ENCODE measurements at places on chromosomes 7 and 10. TPM values are rescaled to one million over a fixed set of nuclear protein-coding genes. Genes with fewer than 3 reads are reported as not detected.

- DNase-seq = no peak
These were observed 38.4 kb downstream of the CARD11 start for GRCh38 chr7:3005257-3005656.

- no peak for DNase-seq
These were observed 37.3 kb downstream of the CDH23 start for GRCh38 chr10:71433768-71434744.

GRCh38 chr7:155531681-155532080 is 14.7 kb downstream of the CNPY1 start:
- no peak for DNase-seq

Gene DGKI
- 1.4 TPM for total RNA-seq

- no peak for DNase-seq
These were observed 4.0 kb downstream of the ZC3HAV1 start for GRCh38 chr7:139105484-139105883.

DNA sequence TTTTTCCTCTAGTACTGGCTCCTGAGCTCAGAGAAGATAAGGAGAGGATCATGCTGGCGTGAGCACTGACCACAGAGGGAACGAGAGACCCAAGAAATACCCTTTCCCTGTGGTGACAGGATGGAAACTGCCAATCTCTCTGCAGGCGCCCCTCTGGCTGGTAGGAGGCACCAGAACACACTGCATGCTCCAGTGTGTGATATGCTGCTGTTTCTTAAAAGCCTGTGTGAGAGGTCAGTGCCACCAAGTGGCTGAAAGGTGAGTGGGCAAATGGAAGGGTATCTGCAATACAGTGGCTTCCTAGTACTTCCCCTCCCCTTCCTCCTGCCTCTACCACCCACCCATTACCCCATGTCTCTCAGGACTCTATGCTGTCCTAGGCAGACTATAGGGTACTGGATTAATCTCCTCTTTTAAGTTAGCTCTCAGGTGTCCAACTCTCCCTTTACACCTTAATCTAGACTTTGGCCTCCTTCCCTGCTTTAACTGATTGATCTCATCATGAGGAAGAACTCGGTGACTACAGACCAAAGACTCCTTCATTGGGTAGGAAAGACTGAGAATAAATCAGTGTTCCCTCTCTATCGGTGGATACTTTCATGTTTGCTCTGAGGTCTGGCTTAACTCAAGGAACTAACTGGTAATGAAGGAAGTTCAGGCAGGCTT is 283.6 kb downstream of the ADRA2A start:
- DNase-seq = peak; percentile 42

All from Right ventricle myocardium superior (tissue), 1 donor.